ENCODE measurements at places on chromosomes 13 and 19.

GRCh38 chr13:48603375-48603774, 50.4 kb upstream of the CYSLTR2 start:
- DNase-seq: no peak

GRCh38 chr19:47284324-47284899, 9.7 kb downstream of the INAFM1 start:
- peak; percentile 76 for DNase-seq

DNA sequence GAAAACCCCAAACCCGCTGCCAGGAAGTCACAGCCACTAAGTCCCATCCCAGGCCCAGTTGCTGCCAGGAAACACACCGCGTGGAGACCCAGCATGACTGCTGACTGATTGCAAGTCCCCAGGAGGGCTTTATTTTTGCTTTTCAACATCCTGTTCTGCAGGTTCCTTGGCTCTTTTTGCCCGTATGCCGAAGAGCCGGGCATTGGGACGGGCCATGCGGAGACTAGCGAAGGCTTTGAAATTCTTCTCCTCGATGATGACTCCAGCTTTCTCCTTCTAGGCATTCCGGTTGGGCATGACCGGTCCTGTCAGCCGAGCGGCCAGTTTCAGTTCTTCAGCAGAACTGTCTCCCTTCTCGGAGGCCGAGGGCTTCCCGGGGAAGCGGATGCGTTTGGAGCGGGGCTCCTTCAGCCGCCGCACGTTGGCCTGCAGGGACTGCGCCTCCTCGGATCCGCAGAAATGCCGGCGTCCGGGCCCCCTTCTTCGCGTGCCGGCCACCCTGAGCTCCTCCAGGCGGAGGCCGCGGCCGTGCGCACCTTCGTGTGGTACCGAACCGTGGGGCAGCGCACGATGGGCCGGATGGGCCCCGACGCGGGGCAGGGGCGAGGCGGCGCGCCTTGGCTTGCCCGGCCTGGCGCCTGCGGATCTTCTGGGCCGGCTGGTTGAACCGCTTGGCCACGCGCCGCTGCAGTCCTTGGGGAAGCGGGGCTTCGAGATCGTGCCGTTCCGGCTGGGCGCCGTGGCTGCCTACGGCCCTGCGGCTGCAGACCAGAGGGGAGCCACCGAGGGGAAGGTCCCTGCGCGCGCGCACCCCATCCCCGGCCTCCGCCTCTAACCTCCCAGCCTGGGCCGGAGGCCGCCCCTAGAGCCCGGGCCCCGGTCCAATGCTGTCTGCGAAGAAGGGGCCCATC, 15.2 kb downstream of the ZSCAN5C start:
- no peak for DNase-seq

GRCh38 chr13:109333893-109334651, 452.3 kb downstream of the IRS2 start:
- no peak for DNase-seq

GRCh38 chr13:85562282-85562681, 236.9 kb downstream of the SLITRK6 start:
- DNase-seq: no peak

DNA sequence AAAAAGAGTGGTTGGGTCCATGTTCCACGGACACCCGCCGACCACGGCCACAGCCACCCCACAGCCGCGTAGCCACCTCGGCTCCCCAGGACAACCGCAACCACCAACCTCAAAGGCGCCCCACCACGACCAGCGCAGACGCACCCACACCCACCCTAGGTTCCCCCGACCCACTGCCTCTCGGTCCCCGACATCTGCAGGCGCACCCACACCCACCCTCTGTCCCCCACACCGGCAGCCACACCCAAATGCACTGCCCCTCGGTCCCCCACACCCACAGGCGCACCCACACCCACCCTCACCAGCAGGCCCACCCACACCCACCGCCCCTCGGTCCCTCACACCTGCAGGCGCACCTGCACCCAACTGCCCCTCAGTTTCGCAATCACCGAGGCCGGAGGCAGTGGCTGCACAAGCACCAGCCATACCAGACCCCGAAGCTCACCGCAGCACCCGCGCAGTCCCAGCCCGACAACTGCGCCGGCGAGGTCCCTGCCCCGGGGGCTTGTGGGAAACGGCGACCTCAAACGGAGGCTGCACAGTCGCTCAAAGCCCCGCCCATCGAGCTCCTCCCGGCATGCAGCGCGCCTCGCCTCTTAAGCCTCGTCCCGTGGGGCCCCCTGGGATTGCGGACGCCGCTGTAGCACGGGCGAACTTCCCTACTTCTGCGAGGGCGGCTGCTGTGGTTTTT, 18.3 kb downstream of the ZNF77 start:
- no peak for DNase-seq

- DNase-seq: no peak
Observed at GRCh38 chr19:46890423-46891170, 29.8 kb downstream of the ARHGAP35 start.

GRCh38 chr13:82011355-82011754, 1670.4 kb upstream of the SPRY2 start:
- DNase-seq: no peak

GRCh38 chr19:2969104-2969504, 8.3 kb upstream of the TLE6 start:
- no peak for DNase-seq

DNA sequence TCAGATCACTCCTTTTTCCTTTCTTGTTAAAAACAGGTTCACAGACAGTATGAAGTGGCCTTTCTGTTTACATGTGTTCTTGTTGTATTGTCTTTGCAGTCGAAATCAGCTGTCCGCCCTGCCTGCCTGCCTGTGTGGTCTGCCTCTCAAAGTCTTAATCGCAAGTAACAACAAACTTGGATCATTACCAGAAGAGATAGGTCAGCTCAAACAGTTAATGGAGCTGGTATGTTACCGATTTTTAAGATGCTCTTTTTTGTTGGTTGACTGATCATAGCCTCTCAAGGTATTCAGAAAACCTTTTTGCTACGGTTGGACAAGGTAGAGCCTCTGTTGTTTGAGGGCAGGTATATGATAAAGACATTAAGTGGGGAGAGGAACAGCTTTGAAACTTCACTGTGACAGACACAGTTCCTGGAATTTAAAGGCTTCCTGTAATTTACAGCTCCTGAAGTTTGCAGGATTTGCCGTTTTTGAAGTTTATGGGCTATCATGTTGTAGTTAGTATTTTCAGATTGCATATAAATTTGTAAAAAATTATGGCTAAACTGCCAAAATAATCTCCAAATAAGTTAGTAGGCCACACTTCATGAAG, 116.1 kb downstream of the LRCH1 start:
- DNase-seq: no peak

DNA sequence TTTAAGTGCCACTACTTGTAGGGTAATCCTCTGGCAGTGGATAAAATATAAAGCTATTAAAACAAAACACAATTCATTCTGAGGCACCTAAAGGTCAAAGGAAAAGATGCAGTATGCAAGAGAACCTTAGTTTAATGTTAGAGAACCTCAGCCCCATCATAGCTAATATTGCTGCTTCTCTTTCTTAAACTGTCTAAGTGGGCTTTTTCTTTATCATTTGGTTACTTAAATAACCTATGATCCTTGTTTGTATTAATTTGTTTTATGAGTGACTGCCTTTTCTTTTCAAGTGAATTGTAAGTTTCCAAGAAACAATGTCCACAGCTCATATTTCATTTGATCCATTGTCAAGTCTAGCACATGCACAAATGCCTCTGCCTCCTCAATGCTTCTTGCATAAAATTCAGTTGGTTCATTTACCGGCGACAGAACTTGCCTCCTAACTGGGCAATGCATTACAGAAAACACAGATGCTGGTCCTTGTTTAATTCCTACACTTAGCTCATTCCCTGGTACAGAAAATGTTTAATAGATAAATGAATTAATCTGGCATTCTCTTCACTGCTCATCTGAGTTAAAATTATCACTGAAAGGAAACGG, 1049.8 kb downstream of the OLFM4 start:
- DNase-seq: no peak

- peak; percentile 30 for DNase-seq
Observed at GRCh38 chr19:14409146-14410023, 9.8 kb downstream of the DDX39A start.

DNA sequence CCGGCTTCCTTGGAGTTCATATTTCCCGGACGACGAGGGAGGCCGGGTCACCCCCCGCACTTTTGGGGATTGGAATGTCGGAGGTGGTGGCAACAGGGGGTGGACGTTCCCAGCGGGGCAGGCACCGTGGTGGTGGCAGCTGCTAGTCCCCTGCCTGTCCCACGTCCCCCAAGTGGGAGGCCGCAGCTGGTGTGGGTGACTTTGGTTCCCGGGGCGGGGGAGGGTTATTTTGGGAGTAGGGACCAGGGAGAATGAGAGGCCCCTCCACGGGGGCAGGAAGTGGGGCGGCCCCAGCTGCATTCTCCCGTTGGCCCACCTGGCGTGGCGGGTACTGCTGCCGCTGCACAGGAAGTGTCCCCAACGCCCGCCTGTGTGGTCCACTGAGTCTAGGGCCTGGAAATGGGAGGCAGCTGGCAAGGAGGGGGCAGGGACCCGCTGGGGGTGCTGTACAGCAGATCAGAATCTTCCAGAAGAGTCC, 11.1 kb upstream of the PLIN3 start:
- DNase-seq: no peak

DNA sequence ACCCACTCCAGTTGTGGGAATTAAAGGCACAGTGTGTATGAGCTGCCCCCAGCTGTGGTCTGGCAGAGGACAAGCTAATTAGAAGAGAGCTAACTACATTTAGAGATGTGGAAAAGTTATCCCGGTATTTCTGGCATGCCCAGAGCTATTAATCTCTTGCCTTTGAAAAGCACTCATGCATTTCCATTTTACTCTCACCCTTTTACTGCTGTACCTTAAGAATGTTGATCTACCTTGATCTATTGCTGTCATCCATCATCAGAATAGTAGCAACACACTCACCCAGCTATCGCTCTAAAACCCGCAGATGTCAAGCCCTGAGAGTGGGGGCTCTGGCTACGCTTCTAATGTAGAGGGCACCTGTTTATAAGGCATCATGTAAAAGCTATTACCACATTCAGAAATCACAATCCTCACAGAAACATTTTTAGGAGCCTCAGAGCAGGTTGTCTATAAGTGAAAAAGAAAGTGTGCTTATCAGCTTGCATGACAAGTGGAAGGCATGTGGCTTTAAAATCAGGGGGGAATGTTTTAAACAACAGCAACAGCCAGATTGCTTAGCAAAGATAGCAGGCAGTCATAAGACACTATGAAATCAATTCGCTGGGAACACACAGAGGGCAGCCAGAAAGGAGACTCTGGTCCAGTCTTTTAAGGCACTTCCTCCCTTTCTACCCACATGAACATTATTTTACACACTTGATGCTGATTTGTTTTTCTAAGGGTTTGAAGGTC, 224.2 kb upstream of the IRS2 start:
- no peak for DNase-seq

DNA sequence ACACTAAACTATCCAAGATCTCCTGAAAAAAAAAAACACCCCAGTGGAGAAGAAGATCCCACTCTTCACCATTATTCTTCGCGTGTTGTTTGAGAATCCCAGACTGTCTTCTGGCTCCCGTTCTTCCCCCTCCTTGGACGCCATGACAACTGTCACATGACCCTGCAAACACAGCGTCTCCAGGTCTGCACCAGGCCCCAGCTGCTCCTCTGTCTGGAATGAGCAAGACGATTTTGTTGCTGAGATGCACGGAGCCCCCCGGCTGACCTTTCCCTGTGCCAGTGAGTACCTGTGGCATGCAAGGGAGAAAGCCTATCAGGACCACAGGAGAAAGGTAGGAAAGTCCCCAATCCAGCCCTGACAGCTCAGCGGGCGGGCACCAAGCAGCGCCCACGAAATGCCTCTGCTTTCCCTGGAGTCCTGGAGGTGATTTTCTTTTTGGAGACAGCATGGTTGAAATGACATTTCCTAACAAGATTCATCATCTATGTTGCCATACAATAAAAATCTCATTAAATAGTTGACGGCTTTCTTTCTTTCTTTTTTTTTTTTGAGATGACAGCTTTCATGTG, at the start of gene CFAP97D2:
CFAP97D2 (plus strand) TSS at position 171 of the 572 bp plus-strand sequence; CDS start at position 245, 74 bp downstream.
- DNase-seq: no peak

DNA sequence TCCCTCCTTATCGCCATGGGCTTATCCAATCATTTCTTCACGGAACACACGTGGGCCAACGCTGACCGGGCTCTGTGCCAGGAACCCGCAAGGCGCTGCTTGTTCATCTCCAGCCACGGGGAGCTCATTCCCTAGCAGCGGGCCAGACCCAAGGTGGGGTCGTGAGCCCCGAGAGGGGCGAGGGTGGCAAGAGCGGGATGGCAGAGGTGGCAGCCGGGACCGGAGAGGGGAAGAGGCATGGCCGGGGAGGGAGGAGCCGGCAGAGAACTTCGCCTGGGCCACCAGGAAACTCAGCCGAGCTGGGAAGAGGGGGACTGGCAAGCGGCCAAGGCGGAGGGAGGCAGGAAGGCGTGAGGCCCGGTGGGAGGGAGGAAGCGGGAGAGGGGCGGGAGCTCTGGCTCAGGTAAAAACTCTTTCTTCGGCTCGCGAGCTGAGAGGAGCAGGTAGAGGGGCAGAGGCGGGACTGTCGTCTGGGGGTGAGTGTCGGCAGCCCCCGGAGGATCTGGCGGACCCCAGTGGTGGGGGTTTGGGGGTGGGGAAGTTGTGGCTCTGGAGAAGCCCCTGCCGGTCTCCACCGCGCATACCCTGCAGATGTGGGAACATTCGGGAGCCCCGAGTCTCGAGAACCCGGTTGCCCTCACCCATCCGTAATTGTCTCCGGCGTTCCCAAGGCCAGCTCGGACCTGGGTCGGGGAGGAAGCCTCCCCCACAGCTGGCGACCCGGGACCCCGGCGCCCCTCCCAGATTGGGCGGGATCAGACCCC, at the start of gene B3GNT3:
B3GNT3 (plus strand) TSS at position 408 of the 764 bp plus-strand sequence. CDS start 12,670 bp downstream, outside the sequence.
- no peak for DNase-seq

DNA sequence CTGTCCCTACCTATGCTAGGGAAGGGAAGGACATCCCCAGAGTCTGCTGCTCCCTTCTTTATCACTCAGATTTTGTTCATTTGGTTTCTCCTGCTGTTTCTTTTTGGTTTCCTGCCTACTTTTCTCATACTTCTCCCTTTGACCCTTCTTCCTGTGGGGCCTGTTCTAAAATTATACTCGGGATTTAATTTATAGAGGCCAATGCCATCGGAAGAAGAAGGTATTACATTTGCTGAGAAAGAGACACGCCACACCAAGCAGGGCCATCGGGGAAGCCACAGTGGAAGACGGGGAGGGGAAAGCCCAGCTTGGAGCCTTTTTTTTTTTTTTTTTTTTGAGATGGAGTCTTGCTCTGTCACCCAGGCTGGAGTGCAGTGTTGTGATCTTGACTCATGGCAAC, 46.8 kb upstream of the FARP1 start:
- DNase-seq: no peak

- DNase-seq: peak; percentile 84
Observed at GRCh38 chr19:18044825-18045304, 36.9 kb downstream of the ARRDC2 start.

Measured in CD4-positive, alpha-beta T cell treated with Interleukin-15 for 4 hours (primary cell).